CD4-positive, alpha-beta T cell (primary cell): ENCODE measurements at places on chromosomes 11 and 22.

DNA sequence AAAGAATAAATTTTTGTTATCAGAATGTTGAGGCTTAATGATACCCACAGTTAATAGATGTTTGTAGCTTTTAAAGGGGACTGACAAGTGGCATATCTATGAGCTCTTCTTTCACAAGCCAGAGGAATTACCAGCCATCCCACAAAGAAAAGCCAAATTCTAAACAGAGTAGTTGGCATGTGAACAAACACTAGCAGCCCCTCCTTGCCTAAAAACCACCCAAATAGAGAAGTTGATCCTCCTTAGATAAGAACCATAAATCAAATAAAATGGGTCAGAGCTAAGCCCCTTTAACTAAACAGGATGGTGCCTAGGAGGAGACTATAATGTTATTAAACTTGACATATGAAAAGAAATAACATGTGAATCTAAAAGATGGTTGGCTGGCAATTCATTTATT, 11.4 kb downstream of the LPXN start:
- no peak for DNase-seq

- DNase-seq = no peak
Measured at GRCh38 chr22:37343348-37343747, 61.0 kb downstream of the CYTH4 start.

GRCh38 chr11:10568486-10568941, at the start of gene LYVE1:
TSS of gene LYVE1 (minus strand) at chr11:10568665. CDS start at chr11:10568532, 133 bp downstream.
- no peak for DNase-seq

DNA sequence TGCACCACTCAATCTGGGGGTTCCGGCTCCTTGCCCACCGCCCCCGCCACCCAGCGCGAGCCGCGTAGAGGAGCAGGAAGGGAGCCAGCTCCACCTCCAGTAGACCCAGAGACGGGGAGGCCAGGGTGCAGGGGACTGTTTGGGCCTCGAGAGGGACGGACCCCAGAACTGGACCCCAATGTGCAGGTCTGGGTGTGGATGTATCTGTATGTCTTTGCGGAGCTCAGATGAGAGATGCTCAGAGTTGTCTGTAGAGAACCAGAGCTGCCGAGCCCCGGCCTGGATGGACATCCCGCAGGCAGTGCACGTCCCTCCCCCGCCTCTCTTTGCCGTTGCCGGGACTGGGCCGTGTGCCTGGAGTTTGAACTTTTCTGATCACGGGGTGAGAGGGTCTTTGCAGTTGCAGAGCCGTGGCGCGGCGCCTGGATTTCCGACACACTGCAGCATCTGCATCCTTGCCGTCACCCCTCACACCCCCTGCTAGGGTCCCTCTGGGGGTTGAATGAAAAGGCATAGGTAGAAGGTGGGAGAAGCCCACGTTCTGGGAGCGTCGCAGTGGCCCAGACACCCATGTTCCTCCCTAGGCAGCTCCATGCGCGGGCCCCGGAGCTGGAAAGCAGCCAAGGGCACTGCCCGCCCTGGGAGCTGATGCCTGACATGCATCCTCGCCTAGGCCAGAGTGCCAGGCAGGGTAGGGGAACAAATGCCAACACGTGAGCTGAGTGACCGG, 105.2 kb downstream of the KCNQ1 start:
- DNase-seq = no peak

GRCh38 chr22:27596133-27596870, 205.3 kb downstream of the MN1 start:
- DNase-seq = no peak

GRCh38 chr11:19559746-19560145, 152.9 kb upstream of the NAV2 start:
- DNase-seq = no peak

GRCh38 chr11:33898957-33899356, 7.1 kb upstream of the LMO2 start:
- no peak for DNase-seq

- no peak for DNase-seq
Measured at GRCh38 chr11:129998107-129998506, 4.5 kb downstream of the PRDM10 start.

- DNase-seq = peak; percentile 64
Measured at GRCh38 chr11:120303004-120303637, 22.0 kb upstream of the TLCD5 start.

DNA sequence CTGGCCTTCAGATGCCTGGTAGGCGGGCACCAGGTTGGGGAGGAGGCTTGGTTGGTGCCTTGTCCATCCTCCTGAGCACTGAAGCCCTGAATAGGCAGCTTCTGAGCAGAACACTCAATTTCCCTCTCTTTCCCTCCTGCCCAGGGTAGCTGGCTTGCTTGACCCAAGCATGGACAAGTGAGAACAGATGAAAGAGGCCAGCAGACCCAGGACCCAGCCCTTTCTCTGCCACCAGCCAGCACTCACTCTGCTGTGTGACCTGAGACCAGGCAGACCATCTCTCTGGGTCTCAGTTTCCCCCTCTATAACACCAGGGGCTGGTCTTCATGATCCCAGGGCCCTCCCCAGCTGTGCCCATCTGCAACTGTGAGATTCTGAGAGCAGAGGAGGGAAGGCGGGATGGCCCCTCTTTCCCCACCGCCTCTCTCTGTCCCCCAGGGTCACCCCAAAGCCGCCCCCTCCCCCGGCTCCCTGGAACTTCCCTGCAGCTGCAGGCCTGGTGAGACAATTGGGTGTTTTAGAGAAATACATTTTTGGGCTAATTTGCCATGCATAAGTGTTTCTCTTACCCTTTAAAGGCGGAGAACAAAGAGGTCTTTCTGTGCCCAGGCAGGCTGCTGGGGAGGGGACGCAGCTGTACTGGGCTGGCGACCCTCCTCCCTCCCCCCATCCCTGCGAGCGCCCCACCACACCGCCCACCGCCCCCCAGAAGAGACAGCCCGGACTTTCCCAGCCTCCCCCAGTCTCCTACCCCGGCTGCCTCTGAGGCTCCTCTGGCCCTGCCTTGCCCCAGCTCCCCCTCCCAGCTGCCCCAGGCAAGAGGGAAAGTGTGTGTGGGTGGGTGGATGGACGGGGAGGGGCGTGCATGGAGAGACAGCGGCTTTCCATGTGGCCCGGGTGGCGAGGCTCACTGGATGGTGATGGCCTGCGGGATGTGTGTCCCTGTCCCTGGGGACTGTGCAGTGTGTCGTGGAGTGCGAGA, 30.8 kb upstream of the PICK1 start:
- DNase-seq = no peak
